ENCODE measurements at places on chromosomes 3 and 15. TPM values are rescaled to one million over a fixed set of nuclear protein-coding genes. Genes with fewer than 3 reads are reported as not detected.

FANCD2OS gene
- total RNA-seq = not detected

PPP1R14D gene
- not detected for total RNA-seq

ADCY5 gene
- total RNA-seq = not detected

CYFIP1 gene
- 111 TPM for total RNA-seq

CNBP gene
- 273 TPM for total RNA-seq

COL6A5 gene
- total RNA-seq = not detected

HCLS1 gene
- total RNA-seq = 43.8 TPM

ZDHHC3 gene
- 70.1 TPM for total RNA-seq

NDUFB4 gene
- 120 TPM for total RNA-seq

SELENOS gene
- 56.5 TPM for total RNA-seq

SPRED1 gene
- 39.6 TPM for total RNA-seq

PEX11A gene
- 3.1 TPM for total RNA-seq

SCN11A gene
- 0.27 TPM for total RNA-seq

HRG gene
- total RNA-seq = not detected

CCR3 gene
- not detected for total RNA-seq

POLQ gene
- 15.7 TPM for total RNA-seq
